ENCODE measurements at places on chromosomes 2 and 18.

GRCh38 chr2:236577481-236578410 lies 8.1 kb downstream of the ACKR3 start:
- DNase-seq: no peak

DNA sequence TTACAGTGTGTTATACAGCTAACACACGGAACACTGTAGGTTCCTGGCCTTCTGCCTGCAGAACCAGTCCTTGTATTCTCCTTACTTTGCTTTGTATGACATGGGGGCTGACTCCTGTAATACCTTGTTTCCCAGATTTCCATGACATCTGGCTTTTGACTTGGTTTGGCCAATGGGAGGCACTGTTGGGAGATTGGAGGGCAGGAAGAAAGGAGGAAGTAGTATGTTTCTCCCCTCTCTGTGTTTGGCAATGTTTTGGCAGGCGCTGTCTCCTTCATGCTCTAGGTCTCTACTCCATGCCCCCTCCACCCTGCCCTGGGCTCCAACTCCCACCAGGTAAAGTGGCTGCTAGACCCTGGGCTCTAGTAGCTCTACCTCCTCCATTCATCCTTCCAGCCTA lies 331.1 kb upstream of the SLC14A2 start:
- DNase-seq: no peak

DNA sequence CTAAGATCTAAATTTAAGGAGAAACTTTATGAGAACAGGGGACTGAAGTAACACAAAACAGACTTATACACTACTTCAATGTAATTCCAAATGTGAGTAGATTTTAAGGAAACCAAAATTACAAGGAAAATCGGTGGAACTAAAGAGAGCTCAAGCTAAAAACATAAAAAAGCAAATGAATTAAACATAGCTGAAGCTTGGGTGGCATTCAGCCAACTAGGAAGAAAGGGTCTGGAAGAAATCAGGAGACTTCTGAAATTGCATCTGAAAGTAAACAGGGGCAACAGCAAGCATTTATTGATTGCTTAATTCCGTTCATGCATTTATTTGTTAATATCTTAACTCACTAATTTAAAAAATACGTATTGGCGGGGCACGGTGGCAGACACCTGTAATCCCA lies 727.3 kb upstream of the PKDCC start:
- no peak for DNase-seq

GRCh38 chr18:14933049-14933851 lies 185.3 kb downstream of the ANKRD30B start:
- DNase-seq: no peak

DNA sequence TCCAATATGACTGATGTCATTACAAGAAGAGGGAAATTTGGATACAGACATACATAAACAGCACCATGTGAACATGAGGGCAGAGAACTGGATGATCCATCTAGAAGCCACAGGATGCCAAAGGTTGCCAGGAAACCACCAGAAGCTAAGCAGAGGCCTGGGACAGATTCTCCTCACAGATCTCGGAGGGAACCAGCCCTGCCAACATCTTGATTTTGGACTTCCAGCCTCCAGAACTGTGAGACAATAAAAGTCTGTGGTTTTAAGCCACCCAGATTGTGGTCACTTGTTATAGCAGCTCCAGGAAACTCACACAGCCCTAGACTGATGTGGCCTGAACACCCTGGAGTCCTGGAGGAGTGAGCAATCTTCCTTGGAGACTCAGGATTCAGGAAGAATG lies 351.6 kb downstream of the EIPR1 start:
- DNase-seq: no peak

- DNase-seq: no peak
Observed at GRCh38 chr18:70693246-70693645, 404.4 kb downstream of the SOCS6 start.

DNA sequence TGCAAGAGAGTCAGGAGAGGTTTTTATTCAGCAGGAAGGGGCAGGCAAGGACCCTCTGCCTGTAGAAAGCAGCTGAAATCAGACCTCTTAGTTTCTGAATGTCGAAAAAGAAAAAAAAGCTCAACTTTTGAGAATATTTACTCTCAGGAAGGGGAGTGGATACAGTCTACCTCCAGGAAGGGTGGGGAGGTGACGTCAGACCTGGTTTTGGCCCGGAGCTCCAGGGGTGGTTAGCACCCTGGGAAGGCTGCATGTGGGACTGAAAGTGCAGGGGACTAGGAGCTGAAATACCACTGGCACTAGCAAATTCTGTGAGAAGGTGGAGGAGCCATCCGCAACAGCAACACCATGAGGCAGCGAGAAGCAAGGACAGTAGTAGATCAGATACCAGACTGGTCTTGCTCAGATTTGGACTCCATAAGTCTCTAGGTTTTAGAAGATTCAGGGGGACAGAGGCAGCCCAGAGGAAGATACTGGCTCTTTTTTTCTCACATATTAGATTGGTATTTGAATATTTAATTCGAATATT lies 19.8 kb downstream of the MC2R start:
- DNase-seq: no peak

DNA sequence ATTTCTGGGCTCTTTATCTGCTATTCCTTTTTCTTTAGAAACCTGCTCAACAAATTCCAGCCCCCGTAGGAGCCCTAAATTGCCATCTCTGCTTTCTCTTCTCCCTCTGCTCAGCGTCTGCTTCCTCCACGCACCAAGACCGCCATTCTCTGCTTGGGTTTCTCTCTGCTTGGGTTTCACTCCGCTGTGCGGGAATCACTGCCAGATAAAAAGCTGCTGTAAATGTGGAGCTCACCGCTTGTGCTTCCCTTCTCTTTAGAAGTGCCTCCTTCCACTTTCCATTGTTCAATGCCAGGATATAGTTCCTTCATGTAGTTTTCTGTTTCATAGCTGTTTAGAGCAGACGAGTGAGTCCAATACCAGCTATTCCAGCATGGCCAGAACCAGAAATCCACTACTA lies 45.9 kb downstream of the TMEM237 start:
- no peak for DNase-seq

- DNase-seq: no peak
Observed at GRCh38 chr18:8688216-8688800, 17.0 kb upstream of the MTCL1 start.

DNA sequence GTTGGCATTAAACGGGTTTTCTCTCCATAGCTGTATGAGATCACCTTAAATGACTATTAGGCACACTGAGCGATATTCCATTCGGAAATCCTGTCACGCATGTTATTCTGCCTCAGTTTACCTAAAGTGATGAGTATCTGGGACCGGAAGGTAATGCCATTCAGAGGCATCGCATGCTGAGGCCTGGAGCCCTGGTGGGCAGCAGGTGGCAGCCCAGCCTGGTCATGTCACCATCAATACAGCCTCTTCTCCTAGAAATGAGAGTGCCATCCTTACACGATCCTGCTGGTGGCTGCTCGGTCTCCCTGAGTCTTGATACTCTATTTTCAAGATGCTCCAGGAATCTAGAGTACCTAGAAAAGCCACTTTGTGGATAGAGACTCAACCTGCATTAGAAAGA lies 119.8 kb downstream of the EIPR1 start:
- no peak for DNase-seq

- DNase-seq: no peak
Observed at GRCh38 chr18:48229552-48229981, 179.6 kb downstream of the ZBTB7C start.

- DNase-seq: no peak
Observed at GRCh38 chr2:86476092-86476491, 34.9 kb downstream of the KDM3A start.

DNA sequence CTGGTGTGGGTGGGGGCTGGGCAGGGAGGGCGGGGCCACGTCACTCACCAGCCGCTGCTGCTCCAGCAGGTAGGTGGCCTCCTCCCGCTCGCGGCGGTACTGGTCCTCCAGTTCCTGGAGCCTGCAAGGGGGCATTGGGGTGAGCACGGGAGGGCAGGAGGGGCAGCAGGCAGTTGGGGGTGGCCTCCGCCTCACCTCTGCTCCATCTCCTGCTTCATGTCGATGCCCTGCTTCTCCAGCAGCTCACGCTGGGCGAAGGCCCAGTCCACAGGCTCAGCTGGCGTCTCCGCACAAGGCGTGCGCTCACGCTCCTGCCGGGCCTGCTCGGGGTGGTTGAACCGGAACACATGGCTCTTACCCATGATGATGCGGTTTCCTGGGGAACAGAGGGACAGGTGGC lies 57.0 kb downstream of the KIF1A start:
- no peak for DNase-seq

DNA sequence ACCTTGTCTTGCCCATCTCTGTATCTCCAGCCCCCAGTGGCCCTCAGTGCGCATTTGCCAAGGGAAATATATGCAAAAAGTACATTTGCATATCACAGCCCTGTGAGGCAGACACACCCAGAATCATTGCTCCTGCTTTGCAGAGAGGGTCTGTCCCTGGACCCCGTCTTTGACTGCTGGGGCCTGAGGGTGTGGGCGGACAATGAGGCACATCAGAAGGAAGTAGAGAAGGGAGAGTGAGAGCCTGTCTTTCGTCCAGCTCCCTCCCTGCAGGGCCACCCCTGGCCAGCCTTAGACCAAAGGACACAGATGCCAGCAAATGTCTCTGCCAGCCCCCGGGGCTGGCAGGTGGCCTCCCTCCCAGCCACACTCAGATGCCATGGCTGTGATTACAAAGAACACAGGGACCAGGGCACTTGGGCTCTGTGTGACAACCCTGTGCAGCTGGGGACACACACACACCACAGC lies 516.2 kb upstream of the MYT1L start:
- DNase-seq: no peak

DNA sequence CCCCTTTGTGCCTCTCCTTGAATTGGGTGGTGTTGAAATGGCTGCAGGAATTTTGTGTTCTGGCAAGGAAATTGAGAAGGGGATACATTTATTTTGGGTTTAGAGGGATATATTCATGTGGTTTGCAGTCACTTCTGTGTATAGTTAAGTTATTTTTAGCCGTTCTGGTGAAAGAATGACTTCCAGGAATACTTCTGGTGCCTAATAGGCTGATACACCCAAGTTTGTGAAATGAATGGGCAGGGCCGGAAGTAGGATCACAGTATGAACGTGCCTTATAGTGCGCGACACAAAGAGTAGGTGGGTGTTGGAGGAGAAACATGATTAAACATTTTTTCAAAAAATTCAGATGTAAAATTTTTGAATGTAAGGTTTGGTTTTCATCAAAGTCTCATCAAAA lies 168.6 kb upstream of the ATP5MC3 start:
- no peak for DNase-seq

GRCh38 chr2:104859291-104859765 lies 5.4 kb downstream of the POU3F3 start:
- no peak for DNase-seq

- no peak for DNase-seq
Observed at GRCh38 chr18:2896990-2897389, 50.2 kb downstream of the EMILIN2 start.

DNA sequence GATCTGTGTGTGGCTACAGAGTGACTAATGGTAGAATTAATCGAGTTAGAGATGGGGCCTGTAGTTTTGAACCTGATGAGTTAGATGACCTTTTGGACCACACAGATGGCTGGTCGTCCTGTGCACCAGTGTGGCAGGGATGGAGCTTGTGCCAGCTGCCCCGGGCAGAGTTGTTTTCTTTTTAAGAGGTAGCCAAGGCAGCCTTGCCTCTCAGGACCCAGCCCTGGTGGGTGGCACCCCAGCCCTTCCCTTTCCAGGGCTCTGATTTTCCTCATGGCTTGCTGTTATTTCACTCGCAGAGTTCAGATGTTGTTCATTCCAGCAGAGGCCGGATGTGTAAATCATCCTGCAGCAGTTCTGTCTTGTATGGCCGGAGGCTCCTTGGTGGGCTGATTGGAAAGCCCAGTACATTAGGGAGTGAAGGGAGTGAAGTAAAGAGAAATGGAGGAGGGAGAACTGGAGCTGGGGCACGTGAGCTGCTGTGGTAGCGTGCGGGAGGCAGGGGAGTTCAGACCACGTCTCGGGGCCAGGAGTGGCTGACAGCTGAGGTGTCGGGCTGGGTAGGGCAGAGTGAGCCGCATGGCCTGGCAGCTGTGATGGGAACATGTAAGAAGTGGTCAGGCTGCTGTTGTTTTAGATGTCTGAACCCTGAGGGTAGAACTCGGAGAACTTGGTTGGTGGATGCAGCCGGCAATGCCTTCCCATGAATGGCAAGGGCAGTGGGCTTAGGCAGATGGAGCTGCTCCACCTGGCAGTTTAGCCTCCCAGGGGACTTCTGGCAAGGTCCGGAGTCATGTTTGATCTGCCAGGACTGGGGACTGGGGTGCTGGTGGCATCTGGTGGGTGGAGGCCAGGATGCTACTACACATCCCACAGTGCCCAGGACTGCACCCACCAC lies 28.8 kb downstream of the ASAP2 start:
- DNase-seq: no peak

GRCh38 chr2:202104286-202104870 lies 31.3 kb downstream of the KIAA2012 start:
- DNase-seq: no peak

DNA sequence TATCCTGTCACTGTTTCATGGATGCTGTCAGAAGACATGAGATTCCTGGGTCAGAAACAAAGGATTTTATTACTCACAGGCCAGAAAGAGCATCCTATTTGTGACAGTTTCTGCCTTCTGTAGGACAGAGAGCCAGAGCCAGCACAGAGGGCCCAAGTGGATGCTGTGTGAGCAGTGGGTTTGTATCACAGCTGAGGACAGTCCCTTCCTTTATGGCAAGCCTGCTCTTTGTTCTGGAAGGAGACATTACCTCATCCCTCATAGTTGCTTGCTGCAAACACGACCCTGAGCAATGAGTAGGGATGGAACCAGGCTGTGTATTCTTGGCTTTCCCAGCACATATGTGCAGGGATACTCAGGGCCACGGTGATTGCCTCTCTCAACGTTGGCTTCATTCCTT lies 41.6 kb downstream of the ARHGEF4 start:
- no peak for DNase-seq

DNA sequence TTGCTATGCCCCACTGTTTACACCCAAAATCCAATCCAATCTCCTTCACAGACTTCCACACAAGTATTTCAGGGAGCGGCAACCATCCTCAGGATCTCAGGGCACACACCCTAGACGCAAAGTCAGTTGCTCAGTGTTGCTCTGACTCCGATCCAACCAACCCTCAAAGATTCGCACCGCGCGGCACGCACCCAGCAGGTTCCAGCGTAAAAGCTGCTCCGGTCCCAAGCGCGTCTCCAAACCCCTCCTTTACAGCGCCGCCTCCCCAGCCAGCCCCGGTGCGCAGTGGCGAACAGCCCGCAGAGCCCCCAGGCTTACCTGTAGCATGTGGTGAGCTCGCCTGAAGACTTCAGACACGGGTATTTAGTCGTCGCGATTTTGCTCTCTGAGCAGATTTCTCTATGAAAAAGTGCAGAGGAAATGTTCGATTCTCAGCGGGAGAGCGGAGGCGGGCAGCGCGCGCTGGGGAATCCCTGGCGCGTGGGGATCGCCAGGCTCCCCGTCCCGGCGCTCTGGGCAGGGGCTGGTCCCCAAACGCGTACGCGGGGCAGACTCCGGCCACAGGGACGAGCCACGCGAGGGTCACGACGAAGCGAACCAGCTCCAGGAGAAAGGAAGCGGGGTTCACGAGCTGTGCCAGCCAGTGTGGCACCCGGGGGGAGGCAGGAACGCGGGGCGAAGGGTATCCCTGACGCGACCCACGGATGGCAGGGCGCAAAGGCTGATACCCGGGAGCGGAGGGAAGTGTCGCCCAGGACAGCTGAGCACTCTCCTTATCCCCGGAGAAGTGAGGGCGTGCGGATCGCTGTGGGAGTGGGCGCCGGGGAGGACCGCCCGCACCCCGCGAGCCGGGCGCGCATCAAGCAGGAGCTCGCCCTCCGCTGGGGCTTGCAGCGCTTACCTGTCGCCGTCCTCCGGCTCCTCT lies 650 bp downstream of the CCBE1 start:
- no peak for DNase-seq

- DNase-seq: no peak
Observed at GRCh38 chr2:241150660-241151530, 628 bp downstream of the PPP1R7 start.
